ENCODE measurements at places on chromosomes 7 and 10.

DNA sequence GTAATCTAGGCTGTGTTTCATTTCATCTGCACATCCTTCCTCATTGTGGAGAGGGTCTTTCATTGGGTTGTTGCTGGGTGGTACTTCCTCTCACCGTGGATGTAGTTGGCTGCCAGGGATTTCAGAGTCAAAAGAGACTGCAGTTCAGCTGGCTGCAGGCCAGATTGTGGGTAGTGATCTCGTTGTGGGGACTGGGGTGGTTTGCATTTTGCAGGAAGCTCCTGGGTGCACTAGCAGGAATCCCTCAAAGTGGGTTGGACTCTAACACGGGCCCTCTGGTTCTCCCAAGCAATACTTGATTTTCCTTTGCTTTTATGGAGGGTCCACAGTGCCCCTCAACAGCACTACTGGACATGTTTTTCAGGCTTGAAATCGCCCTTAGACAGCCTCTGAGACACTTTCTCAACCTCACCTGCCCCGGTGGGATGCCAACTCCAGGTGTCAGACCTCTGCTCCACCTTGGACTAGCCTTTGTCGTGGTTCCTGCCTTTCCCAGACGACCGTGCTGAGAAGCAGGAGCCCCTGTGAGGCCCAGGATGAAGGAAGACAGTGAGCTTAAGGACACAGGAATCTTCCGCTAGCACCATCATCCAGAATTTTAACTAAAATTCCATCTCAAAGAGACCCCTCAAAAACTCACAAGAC lies 23.9 kb upstream of the ZNF273 start:
- no peak for DNase-seq

- no peak for DNase-seq
Measured at GRCh38 chr7:1095621-1096155, 7.8 kb downstream of the GPER1 start.

- no peak for DNase-seq
Measured at GRCh38 chr7:158836692-158837091, 7.4 kb upstream of the ESYT2 start.

- DNase-seq = no peak
Measured at GRCh38 chr7:143408686-143409561, at the start of gene EPHA1. EPHA1 (minus strand) TSS chr7:143408856; CDS start chr7:143408805, 51 bp downstream.

DNA sequence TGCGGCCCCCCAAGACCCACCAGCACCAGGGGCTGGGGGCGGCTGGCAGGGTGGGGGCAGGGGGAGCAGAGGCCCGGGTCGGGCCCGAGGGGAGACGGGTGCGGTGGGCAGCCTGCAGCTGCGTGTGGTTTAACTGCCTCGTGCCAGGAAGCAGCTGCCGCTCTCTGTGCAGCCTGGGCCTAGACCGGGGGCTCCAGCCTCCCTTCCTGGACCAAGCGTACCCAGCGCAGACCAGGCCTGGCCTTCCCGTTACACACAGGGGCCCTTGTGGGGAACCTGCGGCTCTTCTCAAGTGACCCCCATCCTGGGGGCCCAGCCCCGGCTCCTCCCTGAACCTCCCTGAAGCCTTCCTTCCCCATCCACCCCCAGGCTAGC lies 6.6 kb upstream of the INTS1 start:
- DNase-seq = no peak

DNA sequence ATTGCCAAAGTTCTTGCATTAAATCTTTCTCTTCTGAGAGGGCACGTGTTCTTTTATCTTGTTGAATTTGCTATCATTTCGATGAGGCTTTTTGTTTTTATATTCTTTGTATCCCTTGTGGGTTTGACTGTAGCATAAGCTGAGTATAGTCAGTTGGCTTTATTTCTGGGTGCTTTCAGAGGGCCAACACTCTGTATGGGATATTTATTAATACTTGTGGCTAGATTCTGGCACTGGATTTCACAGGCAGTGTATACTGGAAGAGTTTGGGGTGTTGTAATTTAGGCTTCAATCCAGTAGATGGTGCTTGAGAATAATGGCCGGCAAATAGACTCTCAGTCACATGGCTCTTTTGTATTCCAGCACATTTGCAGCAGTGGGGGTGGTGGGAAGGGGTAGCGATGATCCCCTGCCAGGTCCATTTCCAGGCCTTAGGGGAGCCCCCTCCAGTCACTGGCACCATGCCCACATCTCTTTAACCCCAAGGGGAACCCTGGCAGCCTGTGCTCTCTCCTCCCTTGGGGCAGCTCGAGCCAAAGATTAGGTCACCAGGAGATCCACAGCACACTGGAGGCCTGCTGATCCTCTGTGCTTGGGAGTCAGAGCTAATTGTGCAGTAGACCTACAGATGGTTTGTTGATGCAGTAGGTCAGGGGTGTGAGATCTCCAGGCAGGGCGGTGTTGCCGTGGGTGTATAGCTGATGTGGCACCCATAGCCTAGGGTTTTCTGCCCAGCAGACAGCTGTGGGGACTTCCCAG lies 81.8 kb downstream of the PTPN20 start:
- DNase-seq = peak; percentile 8

Data from foreskin melanocyte (primary cell).